ENCODE measurements at places on chromosomes 2 and 18. TPM values are rescaled to one million over a fixed set of nuclear protein-coding genes. Genes with fewer than 3 reads are reported as not detected.

- no peaks in the 10 kb centered on the region for H3K4me1 ChIP-seq
- no peak overlapping the region for H3K4me3 ChIP-seq
- no peaks in the 10 kb centered on the region for H3K36me3 ChIP-seq
- no peaks in the 10 kb centered on the region for H3K27me3 ChIP-seq
- no peak for DNase-seq
- no peak overlapping the region for H3K27ac ChIP-seq
Observed at GRCh38 chr18:75088622-75089211, 120.2 kb downstream of the PTGR3 start.

Gene EMILIN1
- total RNA-seq, result 18.4 TPM

Gene CHRNA1
- total RNA-seq, result 0.33 TPM

Gene NEU4
- not detected for total RNA-seq

- DNase-seq, result no peak
- peaks cover under 1% of the 10 kb centered on the region for H3K4me1 ChIP-seq
- H3K36me3 ChIP-seq, result no peaks in the 10 kb centered on the region
- H3K27ac ChIP-seq, result no peak overlapping the region
Observed at GRCh38 chr2:65558743-65559142, 126.3 kb upstream of the SPRED2 start.

GRCh38 chr18:36296650-36297416 is 680 bp upstream of the FHOD3 start:
- H3K4me3 ChIP-seq, result peak overlapping the region; percentile 89
- peak overlapping the region; percentile 88 for H3K27ac ChIP-seq
- H3K4me1 ChIP-seq, result peaks cover 47% of the 10 kb centered on the region
- peak; percentile 60 for DNase-seq

DNA sequence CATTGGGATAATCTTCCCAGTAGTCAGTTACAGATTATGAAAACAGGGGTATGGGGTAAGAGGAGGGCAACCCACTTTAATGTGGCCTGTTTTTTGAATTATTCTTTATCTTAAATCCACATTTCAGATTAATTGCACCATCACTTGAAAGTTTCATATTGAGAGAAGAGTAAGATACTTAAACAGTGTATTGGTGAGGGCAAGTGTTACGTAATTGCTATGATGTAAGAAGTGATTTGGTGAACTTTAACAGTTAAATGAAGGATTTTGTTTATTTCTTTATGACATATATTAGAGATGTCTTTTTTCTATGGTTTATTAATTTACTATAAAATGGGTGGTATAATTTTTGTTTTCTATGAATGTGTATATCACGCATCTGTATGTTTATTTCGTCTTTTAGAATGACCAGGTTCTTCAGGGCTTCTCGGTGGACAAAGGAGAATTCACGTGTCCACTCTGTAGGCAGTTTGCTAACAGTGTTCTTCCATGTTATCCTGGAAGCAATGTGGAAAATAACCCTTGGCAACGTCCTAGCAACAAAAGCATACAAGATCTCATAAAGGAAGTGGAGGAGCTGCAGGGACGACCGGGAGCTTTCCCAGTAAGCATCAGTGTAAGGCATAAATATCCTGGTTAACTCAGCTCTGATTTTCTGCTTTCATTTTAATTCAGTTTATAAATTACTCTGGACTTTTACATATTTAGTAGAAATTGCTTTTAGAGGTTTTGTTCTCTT is 171.2 kb upstream of the MYO3B start:
- no peak for DNase-seq
- peaks cover 13% of the 10 kb centered on the region for H3K4me1 ChIP-seq
- no peaks in the 10 kb centered on the region for H3K27me3 ChIP-seq
- H3K36me3 ChIP-seq, result peaks cover 44% of the 10 kb centered on the region
- no peak overlapping the region for H3K27ac ChIP-seq
- no peak overlapping the region for H3K4me3 ChIP-seq

Gene PER2
- total RNA-seq, result 3.4 TPM

- no peaks in the 10 kb centered on the region for H3K36me3 ChIP-seq
- no peak overlapping the region for H3K4me3 ChIP-seq
- DNase-seq, result no peak
- no peaks in the 10 kb centered on the region for H3K27me3 ChIP-seq
Observed at GRCh38 chr2:145723872-145724271, 1204.0 kb upstream of the ZEB2 start.

DNA sequence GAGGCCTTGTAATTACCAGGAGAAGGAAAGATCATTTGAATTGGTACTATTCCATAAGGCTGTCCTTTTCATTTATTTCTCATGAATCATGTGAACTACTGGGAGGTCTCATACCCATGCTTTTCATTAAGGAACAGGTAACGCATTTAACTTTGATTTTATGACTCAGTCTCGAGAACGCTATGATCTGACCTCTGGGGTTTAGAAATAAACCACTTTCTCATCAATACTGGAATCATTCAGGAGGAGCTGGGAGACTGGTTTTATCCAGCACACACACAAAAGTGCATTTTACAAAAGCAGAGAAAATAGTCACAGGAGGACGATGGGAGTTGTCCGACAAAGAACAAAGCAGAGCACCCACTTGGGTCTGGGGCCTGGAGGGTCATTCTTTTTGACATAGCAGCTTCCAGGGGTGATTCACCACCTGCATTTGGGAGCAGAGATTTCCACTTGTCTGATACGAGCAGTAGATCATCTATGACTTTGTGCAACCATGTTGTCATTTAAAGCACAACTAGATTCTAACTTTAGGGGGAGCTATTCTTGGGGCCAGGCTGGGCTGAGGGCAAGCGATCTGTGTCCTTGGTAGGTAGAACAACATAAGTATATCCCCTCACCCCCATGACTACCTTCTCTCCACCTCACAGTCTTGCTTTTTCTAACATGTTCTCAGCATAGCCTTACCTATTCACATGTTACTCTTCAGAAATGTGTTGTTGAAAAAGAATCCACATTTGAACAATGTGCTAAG is 95.9 kb upstream of the SCG2 start:
- H3K27ac ChIP-seq, result no peak overlapping the region
- H3K36me3 ChIP-seq, result no peaks in the 10 kb centered on the region
- peaks cover 4% of the 10 kb centered on the region for H3K27me3 ChIP-seq
- H3K4me3 ChIP-seq, result no peak overlapping the region

GRCh38 chr2:39849064-39849463 is 70.0 kb upstream of the THUMPD2 start:
- DNase-seq, result no peak
- H3K27me3 ChIP-seq, result no peaks in the 10 kb centered on the region
- no peak overlapping the region for H3K27ac ChIP-seq
- H3K4me3 ChIP-seq, result no peak overlapping the region
- H3K36me3 ChIP-seq, result no peaks in the 10 kb centered on the region

DNA sequence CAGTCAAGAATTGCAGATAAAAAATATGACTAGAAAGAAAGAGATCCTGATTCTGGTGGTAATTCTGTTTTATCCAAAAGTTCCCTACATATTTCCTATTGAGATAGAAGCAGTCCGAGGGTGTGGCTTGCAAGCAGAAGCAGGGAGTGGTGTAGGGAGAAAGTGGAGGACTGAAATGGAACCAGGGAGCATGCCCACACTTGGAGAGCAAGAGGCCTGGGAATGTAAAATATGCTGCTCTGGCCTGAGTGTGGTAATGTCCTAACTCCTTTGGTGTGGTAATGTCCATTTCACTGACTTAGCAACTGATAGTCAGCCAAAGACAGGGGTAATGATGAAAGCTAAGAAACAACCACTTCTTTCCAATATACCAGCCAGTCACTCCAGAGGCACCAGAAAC is 30.1 kb upstream of the FMNL2 start:
- DNase-seq, result no peak
- no peaks in the 10 kb centered on the region for H3K4me1 ChIP-seq
- H3K36me3 ChIP-seq, result no peaks in the 10 kb centered on the region
- no peaks in the 10 kb centered on the region for H3K27me3 ChIP-seq

Gene AGFG1
- total RNA-seq, result 50.4 TPM

DNA sequence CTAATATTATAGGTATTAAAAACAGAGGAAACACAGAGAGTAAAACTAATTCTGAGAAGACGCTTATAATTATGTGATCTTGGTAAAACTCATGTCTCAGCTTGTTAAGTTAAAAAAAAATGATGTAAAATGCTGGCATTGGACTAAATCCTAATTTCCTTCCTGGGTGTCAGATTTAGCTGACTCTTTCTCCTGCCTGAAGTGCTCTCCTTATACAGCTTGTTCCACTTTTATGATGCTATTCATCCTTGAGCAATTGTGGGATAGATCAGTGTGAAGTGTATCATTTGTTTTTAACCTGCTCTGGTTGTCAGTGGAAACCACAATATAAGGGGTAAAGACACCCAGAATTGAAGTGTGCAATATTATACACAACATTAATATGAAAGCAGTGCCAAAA is 84.9 kb downstream of the EFEMP1 start:
- H3K36me3 ChIP-seq, result no peaks in the 10 kb centered on the region
- H3K27ac ChIP-seq, result peak overlapping the region; percentile 67
- H3K4me3 ChIP-seq, result no peak overlapping the region
- no peaks in the 10 kb centered on the region for H3K27me3 ChIP-seq
- H3K4me1 ChIP-seq, result peaks cover 5% of the 10 kb centered on the region

Gene LYG1
- 0.58 TPM for total RNA-seq

- no peak overlapping the region for H3K27ac ChIP-seq
- no peaks in the 10 kb centered on the region for H3K36me3 ChIP-seq
- no peak overlapping the region for H3K4me3 ChIP-seq
- no peaks in the 10 kb centered on the region for H3K27me3 ChIP-seq
- H3K4me1 ChIP-seq, result peaks cover 58% of the 10 kb centered on the region
Observed at GRCh38 chr2:179239195-179239594, 25.4 kb downstream of the SESTD1 start.

GRCh38 chr18:58387716-58388115 is 241.2 kb downstream of the ALPK2 start:
- H3K4me3 ChIP-seq, result no peak overlapping the region
- peaks cover 14% of the 10 kb centered on the region for H3K4me1 ChIP-seq

GRCh38 chr2:222319586-222320435 is 21.0 kb upstream of the PAX3 start:
- H3K4me1 ChIP-seq, result peaks cover 30% of the 10 kb centered on the region
- H3K27ac ChIP-seq, result peak overlapping the region; percentile 82

GRCh38 chr2:16149349-16150243 is 209.2 kb downstream of the MYCN start:
- no peak overlapping the region for H3K27ac ChIP-seq
- no peak overlapping the region for H3K4me3 ChIP-seq
- DNase-seq, result no peak
- H3K36me3 ChIP-seq, result no peaks in the 10 kb centered on the region
- no peaks in the 10 kb centered on the region for H3K27me3 ChIP-seq

- H3K36me3 ChIP-seq, result peaks cover 24% of the 10 kb centered on the region
- H3K4me1 ChIP-seq, result peaks cover 51% of the 10 kb centered on the region
- peak overlapping the region; percentile 99 for H3K27ac ChIP-seq
- DNase-seq, result no peak
Observed at GRCh38 chr2:156332284-156332533, 312 bp downstream of the NR4A2 start.

DNA sequence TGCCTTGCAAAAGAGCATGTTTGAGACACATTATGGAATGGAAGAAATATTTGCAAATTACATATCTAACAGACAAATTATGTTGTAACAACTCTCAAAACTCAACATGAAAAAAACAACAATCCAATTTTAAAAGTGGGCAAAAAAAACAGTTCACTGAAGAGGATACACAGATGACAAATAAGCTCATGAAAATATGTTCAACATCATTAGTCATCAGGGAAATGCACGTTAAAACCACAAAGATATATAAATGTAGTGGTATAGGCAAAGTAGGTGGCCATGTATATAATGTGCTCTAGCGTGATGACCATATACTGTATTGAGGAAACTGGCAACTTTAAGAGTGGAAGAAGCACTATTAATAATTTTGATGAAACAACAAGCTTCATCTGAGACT is 220.1 kb downstream of the IRS1 start:
- no peaks in the 10 kb centered on the region for H3K36me3 ChIP-seq
- no peak for DNase-seq
- no peak overlapping the region for H3K27ac ChIP-seq
- no peak overlapping the region for H3K4me3 ChIP-seq
- no peaks in the 10 kb centered on the region for H3K27me3 ChIP-seq

- peak overlapping the region; percentile 77 for H3K27ac ChIP-seq
- no peak for DNase-seq
- H3K36me3 ChIP-seq, result no peaks in the 10 kb centered on the region
- H3K4me1 ChIP-seq, result peaks cover 63% of the 10 kb centered on the region
Observed at GRCh38 chr2:33437297-33437696, 39.2 kb upstream of the RASGRP3 start.

GRCh38 chr18:48948112-48949049 is 2.4 kb downstream of the SMAD7 start:
- peaks cover 4% of the 10 kb centered on the region for H3K36me3 ChIP-seq
- peak overlapping the region; percentile 100 for H3K27ac ChIP-seq
- H3K4me1 ChIP-seq, result peaks cover 92% of the 10 kb centered on the region
- H3K4me3 ChIP-seq, result peak overlapping the region; percentile 94
- DNase-seq, result no peak

DNA sequence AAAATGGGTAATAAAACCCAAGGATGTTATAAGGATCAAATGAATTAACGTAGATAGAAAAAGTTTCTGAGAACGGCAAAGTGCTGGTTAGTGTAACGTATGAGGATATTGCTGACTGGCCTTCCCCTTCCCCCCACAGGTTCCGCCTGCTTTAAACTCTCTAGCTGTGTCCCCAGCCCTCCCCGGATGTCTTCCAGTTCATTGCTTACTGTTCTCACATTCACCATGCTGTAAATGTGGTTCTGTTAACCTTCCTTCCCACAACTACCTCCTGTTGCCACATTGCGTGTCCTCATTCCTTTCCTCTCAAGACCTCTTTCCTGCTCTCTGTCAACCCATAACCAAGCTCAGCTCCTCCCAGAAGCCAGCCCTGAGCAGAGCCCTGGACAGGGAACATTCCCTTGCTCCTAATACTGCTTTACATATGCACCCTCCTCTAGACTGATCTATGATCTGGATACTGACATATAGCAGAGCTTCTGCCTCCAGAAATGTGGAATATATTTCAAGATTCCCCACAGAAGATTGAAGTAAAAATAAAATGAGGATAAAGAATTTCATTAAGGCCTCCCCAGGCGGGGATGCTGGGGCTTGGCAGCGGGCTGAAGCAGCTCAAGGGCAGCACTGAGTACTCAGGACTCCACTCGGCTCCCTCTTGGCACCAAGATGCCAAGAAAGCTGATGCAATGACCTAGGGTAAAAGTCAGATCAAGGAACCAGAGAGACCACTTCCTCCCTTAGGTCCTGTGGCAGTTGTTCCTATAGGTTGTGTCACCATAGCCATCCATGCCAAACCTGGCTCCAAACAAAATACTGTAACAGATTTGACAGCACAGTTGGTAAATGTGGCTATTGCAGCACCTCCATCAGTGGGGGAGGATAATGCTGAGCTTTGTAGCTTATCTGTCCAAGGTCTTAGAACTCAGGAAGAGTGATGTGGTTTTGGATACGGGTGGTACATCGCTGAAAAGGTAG is 136.4 kb upstream of the PIK3C3 start:
- no peaks in the 10 kb centered on the region for H3K36me3 ChIP-seq
- no peak overlapping the region for H3K27ac ChIP-seq
- H3K27me3 ChIP-seq, result no peaks in the 10 kb centered on the region
- H3K4me3 ChIP-seq, result no peak overlapping the region
- no peaks in the 10 kb centered on the region for H3K4me1 ChIP-seq

- DNase-seq, result no peak
- no peak overlapping the region for H3K27ac ChIP-seq
- H3K36me3 ChIP-seq, result peaks cover 46% of the 10 kb centered on the region
- peaks cover 9% of the 10 kb centered on the region for H3K4me1 ChIP-seq
- no peak overlapping the region for H3K4me3 ChIP-seq
Observed at GRCh38 chr2:65015731-65016130, 26.5 kb downstream of the SLC1A4 start.

Gene BCL11A
- total RNA-seq, result 27.1 TPM
